Tibial nerve (tissue), 4 donors: ENCODE measurements at places on chromosomes 5 and 9.

GRCh38 chr5:122391621-122392020, 79.6 kb downstream of the SNCAIP start:
- no peak for DNase-seq

DNA sequence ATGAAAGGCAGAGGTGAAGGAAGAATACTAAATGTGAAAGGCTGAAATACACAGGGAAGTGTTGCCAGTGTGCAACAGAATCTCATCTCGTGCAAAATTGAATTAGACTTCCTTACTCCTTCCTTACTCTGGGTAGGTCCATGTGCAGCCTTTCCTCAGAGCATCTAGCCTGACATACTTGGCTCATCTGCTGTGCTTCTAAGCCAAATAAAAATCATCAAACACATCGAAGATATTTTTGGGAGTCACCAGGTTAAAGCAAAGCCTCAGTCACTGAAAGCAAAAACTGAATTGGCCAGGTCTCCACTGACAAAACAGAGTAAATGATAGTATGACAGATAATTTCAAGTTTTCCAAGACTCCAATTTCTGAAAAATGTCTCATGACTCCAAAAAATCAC, 19.3 kb downstream of the STARD4 start:
- no peak for DNase-seq

DNA sequence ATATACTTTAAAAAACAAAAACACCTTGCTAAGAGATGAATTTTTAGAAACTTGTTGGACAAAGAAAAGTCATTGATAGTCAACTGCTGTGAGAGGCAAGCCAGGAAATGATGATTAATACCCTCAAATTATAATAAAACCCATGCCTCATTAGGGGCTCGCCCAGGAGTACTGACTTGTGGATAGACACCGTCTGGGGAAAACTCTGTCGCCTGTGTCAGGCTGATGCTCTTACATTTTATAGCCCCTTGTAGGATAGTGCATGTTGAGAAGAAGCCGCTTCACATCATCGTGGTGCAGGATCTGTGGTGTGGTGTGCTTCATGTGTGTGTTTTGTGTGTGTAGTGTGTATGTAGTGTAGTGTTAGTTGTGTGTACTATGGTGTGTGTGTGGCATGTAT, 39.1 kb downstream of the SYK start:
- no peak for DNase-seq

GRCh38 chr5:128494516-128494915, 43.5 kb downstream of the FBN2 start:
- no peak for DNase-seq

- DNase-seq = no peak
Measured at GRCh38 chr5:72284559-72285423, 35.2 kb downstream of the MRPS27 start.
